Astrocyte of the hippocampus (primary cell): ENCODE measurements at places on chromosomes 5 and 9.

- no peak for DNase-seq
Observed at GRCh38 chr5:124438026-124438902, 308.2 kb downstream of the ZNF608 start.

DNA sequence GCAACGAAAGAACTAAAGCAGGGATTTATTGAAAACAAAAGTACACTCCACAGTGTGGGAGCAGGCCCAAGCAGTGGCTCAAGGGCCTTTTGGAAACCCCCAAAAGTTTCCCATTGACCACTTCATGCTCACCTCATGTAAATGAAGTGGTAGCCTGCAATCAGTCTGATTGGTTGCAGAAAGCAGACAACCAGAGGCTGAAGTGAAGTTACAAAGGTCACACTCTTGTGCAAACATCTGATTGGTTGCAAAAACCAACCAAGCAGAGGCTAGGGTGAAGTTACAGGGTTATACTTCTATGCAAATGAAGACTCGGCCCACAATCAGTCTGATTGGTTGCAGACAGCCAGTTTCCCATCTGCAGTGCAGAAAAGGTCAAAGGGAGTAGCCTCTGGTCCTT is 258.0 kb downstream of the YTHDC2 start:
- DNase-seq = no peak

- DNase-seq = no peak
Observed at GRCh38 chr5:58273711-58274110, 186.2 kb downstream of the PLK2 start.

- no peak for DNase-seq
Observed at GRCh38 chr9:138112090-138112748, 234.6 kb downstream of the CACNA1B start.

GRCh38 chr5:114435885-114436299 is 74.0 kb downstream of the KCNN2 start:
- DNase-seq = no peak
